Esophagus squamous epithelium (tissue), 5 donors: ENCODE measurements at places on chromosomes 5 and 9.

GRCh38 chr9:2758898-2759510 is 41.7 kb downstream of the KCNV2 start:
- no peak for DNase-seq

GRCh38 chr5:41754857-41755256 is 115.4 kb downstream of the OXCT1 start:
- DNase-seq = no peak

DNA sequence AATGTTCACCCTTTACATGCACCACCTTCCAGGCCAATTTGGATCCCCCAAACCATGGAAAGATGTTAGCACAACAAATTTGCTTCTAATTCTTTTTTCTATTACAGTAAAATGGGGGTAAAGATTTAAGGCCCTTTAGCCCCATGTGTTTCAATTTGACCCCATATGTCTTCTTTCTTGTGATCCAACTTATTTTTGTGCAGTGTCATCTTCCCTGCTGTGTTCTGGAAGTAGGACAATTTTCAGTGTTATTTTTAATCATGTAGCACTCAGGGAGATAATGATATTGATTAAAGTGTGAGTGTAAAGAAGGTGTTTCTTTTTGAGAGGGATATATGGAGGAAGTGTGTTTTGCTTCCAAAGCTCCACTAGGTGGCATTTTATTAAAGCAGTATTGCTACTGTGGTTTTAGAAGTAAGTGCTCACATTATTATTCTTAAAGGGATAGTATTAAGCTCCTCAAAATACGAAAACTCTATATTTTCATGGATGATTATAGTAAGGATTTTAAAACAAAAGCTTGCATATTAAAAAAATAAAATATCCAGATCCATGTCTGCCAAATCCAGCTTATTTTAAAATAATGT is 118.7 kb upstream of the ATP10B start:
- no peak for DNase-seq

DNA sequence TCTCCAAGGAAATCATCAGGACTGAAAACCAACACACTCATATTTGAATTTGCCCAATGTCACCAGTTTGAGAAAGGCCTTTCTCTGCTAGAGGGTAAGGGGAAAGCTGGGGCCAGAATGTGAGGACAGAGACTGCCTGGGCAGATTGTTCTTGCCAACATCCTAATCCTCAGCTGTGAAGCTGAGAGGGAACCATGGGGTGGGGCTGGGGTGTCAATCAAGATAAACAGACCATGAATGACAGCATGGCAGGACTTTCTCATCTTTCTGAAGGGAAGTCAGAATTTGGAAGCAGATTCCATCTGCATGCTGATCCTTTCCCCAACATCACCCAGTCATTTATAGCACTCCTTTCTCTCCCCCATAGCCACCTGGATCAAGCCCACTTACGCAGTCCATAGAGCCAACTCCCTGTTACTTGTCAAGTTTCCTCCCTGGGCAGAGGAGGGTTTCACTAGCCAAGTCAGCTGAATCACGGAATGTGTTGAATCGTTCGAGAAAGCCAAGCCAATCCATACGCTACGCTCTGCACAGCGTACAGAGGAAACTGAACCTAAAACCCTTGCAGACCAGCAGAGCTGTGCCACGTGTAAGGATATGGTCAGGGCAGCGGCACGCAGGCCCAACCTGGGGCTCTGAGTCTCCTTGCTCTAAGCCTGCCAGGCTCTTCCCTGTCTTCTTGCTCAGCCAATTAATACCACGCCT is 14.9 kb downstream of the GLDC start:
- DNase-seq = no peak

GRCh38 chr5:124105326-124105725 is 593.3 kb downstream of the CSNK1G3 start:
- DNase-seq = no peak

- DNase-seq = no peak
Observed at GRCh38 chr5:121982893-121983285, 21.1 kb downstream of the SRFBP1 start.
